ENCODE measurements at places on chromosomes 3 and 15.
A peak's percentile ranks its signal among the peaks of the same experiment; 100 is the strongest.

DNA sequence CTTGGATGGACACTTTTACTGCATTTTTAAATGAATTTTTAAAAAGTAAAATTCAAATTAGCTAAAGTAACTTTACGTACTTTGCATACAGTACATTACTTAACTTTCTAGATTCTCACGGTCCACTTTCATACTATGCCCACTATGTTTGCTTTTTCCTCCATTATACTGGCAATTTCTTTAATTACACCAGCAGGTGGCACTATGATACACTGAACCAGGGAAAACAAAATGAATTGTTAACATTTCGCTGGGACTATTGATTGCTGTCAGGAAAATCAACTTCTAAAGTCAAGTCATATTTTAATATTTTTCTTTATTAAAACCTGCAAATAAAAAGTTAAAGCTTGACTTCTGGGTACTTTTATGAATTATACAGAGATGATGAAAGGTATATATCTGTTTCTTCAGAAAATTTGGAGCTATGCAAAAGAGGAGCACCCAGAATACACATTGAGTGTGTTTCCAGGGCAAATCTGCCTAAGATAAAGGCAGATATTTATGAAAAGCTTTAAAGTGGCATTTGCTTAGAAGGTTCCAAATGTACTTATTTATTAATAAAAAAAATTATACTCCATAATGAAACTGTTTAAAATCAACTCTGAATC is 21.8 kb upstream of the POU1F1 start:
- no peak for DNase-seq

DNA sequence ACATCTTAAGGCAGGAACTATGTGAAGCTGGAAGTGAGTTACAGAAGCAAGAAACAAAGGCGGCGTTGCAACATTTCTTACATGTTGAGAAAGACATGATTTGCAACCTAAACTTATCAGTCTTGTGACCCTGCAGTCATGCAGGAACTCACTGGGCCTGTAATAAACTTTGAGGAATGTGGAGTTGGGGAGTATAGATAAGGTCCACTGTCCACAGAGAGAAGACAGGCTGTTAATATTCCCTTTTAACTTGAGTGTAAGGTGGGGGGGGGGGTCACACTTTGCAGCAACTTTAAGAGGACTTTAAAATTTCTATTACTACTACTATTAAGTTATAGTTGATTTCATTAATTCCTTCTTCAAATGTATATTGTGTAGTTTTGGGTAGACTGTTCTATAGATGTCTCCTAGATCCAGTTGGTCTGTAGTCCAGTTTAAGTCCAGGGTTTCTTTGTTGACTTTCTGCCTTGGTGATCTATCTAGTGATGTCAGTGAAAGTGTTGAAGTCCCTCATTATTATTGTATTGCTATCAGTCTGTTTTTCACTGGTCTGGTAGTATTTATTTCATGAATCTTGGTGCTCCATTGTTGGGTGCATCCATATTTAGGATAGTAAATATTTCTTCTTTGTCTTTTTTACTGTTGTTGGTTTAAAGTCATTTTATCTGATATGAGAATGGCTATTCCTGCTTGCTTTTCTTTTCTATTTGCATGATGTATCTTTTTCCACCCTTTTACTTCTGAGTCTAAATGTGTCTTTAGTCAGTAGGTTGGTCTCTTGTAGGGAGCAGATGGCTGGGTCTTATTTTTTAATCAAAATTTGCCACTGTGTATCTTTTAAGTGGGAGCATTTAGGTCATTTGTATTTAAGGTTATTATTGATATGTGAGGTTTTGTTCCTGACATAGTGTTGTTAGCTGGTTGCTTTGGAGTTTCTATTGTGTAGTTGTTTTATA is 15.6 kb upstream of the FAM98B start:
- no peak for DNase-seq

DNA sequence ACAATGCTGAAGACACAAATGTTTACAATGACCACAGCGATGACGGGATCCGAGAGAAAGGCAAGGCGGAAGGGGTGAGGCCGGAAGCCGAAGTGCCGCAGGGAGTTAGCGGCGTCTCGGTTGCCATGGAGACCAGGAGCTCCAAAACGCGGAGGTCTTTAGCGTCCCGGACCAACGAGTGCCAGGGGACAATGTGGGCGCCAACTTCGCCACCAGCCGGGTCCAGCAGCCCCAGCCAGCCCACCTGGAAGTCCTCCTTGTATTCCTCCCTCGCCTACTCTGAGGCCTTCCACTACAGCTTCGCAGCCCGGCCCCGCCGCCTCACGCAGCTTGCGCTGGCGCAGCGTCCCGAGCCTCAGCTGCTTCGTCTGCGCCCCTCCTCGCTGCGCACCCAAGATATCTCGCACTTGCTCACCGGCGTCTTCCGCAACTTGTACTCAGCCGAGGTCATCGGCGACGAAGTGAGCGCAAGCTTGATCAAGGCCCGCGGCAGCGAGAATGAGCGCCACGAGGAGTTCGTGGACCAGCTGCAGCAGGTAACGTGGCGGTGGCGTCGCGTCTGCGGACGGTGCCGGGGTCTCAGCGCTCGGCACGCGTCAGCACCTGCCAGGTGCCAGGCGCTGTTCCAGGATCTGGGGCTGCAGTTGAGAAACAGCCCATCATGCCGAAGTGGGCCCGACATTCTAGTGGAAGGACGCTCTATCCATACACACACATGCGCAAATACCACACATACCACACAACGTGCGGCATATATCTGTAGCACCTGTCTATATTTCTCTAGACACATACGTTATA is at the start of gene DLEC1:
TSS of gene DLEC1 (plus strand) at position 108 of the 798 bp plus-strand sequence. CDS start at position 126, 18 bp downstream.
- DNase-seq, result peak; percentile 79

- no peak for DNase-seq
Observed at GRCh38 chr3:195154793-195155535, 116.0 kb downstream of the XXYLT1 start.

DNA sequence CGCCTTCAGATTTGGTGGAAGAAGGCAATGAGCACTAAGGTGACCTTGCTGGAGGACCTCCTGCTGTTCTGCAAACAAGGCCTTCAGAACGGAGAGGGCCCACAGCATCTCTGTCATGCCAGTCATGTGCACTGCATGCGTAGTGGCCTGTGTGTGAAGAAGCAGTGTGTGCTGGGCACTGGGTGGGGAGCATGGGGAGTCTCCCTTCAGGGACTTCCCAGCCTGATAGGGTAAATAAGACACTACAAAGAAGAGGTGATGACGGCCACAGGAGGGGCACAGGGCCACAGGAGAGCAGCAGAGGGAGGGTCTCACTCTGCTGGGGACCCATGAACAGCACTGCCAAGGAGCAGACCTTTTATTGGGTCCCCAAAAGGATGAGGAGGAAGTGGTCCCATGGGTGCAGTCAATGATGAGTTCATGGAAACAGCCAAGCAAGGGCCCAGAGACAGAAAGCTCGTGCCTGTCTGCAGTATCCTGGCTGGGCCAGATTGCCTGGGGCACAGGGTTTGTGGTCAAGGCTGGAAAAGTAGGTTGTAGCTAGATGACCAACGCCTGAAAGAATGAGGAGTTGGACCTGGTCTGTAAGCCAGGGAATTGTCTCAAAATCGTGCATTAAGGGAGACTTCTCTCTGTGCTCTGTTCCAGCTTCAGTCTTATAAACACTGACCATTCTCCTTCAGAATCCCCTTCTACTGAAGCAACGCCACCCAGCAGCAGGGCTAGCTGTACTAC is 67.8 kb upstream of the SEC61A1 start:
- no peak for DNase-seq

- no peak for DNase-seq
Observed at GRCh38 chr15:99671926-99672635, 61.2 kb downstream of the LYSMD4 start.

DNA sequence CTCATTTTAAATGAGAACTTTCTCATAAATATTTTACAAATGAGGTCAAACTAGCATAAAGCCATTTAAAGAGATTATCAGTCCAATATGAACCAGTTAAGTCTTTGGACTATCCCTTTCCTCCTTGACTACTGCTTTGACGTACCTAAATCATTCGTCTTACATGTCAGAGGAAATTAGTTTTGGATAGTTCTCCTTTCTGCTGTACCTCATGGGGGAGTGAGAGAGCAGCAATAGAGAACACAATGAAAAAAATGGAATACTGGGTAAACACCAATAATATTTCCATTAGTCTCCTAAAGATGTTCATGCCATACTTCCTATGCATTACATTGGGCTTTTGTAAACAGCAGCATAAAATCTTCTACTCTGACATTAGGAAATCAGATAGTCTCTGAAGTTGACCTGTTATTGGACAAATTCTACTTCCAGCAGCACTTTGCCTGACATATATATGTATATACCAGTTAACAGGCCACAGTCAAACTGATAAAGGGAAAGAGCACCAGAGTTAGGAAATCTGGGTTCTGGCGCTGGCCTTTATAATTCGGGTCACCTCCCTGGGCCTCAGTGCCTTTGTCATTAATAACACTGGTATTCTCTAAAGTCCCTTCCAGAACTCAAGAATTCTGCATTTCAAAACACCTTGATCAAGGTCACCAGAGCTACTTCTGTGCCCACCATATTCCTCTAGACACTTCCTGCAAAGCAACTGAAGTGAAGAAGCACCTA is 26.8 kb downstream of the TIMMDC1 start:
- no peak for DNase-seq

GRCh38 chr15:101027273-101027901 is 108.2 kb downstream of the LRRK1 start:
- no peak for DNase-seq

GRCh38 chr3:131701153-131701770 is 198.5 kb upstream of the MRPL3 start:
- no peak for DNase-seq

- no peak for DNase-seq
Observed at GRCh38 chr15:24676431-24676830, 856 bp downstream of the NPAP1 start.

GRCh38 chr15:69623392-69624154 is 171.0 kb downstream of the RPLP1 start:
- DNase-seq, result no peak

GRCh38 chr3:127438951-127439350 is 151.1 kb upstream of the PRR20G start:
- no peak for DNase-seq

GRCh38 chr3:46864061-46864881 is 1.0 kb upstream of the MYL3 start:
- no peak for DNase-seq

- DNase-seq, result no peak
Observed at GRCh38 chr15:85825719-85826118, 31.0 kb upstream of the KLHL25 start.

- DNase-seq, result no peak
Observed at GRCh38 chr3:45204136-45204535, 22.0 kb downstream of the TMEM158 start.

GRCh38 chr15:76973906-76974305 is 21.0 kb upstream of the PSTPIP1 start:
- no peak for DNase-seq

GRCh38 chr3:121997372-121997771 is 24.7 kb downstream of the ILDR1 start:
- DNase-seq, result no peak

DNA sequence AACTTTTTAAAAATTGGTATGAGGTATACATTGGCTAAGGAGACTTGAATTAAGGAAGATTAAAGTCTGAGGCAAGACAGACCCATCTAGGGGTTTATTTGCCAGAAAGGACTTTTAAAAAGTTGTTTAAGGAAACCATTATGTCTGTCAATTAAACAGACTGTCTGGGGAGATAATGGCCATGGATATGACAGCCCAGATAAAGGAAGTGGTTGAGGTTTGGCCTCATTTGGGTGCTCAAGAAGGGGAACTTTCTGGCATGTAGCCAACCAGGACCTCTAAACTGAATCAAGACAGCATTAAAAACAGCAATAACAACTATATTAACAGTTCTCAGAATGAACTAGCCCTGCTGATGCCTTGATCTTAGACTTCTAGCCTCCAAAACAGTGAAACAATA is 9.9 kb upstream of the CD200R1L start:
- no peak for DNase-seq

DNA sequence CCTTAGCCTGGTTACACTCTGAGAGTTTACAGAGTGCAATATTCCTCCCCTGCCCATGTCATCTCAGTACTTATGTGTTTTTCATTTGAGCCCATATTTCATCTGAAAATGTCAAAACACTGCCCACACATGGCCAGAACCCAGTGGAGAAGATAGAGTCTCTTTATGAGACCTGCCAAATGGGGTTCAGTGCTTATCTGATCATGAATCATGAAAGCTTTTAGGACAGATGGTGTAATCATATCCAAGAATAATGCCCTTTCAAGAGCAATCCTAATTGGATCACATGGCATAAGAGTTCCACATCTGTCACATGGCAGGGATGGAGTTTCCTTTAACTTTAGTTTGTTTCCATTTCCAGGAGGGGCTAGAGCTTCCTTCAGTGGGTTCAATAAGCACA is 77.2 kb upstream of the AGBL1 start:
- no peak for DNase-seq

- no peak for DNase-seq
Observed at GRCh38 chr3:170397685-170398084, 21.0 kb upstream of the CLDN11 start.

DNA sequence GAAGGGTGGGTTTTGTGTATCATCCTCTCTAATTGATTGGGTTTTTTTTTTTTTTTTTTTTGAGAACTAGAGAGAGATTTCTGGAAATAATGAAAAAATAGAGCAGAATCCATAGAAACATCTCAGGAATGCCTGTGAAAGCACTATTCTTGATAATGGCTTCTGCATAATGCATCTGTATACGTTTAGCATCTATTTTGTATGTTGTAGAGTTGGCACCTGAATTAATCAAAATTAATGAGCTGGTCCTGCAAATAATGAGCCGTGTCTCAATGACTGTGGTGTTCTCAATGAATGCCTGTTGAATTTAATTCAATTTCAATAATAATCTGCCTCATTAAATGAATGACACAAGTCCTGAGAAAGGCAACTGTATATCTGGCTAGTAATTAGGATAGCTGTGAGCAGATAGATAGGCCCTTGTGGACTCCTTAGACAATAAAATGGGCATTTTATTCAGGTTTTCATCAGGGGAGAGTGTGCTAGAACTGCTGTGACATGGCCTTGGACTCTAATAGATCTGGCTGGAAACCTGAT is 70.5 kb upstream of the WDR72 start:
- DNase-seq, result no peak

- no peak for DNase-seq
Observed at GRCh38 chr15:96058103-96058851, 272.2 kb upstream of the NR2F2 start.

DNA sequence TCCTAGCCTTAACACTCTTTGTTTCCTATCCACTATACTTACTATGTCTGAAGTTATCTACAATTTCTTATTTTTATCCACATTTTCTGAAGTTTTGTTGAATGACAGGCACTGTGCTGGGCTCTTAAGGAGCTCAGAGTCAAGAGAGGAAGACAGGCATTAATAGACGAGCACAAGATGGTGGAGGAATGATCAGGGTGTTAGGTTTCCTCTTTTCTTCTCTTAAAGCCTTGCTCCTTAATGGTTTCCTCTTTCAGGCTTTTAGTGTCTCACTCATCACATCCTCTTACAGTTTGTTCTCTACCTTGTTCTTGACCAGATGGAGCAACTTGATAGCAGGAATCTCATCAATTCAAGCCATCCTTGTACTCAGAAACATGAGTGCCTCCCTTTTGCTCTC is 52.9 kb upstream of the BCL6 start:
- DNase-seq, result no peak

DNA sequence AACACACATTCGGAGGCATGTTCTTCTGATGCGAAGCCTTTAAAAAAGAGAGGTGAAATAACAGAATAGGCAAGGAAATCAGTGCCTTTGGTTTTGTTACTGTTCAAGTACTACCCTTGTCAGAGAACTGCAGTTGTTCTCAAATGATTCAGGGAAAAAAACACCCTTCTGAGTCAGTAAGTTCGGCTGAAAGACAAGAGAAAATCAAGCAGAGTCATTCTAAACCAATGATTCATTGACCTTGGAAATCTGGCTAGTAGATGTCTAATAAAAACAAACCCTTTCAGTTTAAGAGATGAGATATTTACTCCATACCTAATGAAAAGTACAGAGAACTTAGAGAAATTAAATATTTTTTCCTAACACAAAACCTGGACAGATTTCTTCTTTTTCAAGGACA is 72.7 kb upstream of the ABI3BP start:
- DNase-seq, result no peak

Measured in T follicular helper cell (primary cell).